GM04503 (cell line): ENCODE measurements at places on chromosomes 7 and 10.

- no peak for DNase-seq
Observed at GRCh38 chr7:1260244-1260635, 27.6 kb downstream of the UNCX start.

GRCh38 chr7:115827305-115828045 lies 203.1 kb downstream of the TFEC start:
- no peak for DNase-seq

GRCh38 chr10:13593535-13593934 lies 6.8 kb downstream of the PRPF18 start:
- peak; percentile 81 for DNase-seq

DNA sequence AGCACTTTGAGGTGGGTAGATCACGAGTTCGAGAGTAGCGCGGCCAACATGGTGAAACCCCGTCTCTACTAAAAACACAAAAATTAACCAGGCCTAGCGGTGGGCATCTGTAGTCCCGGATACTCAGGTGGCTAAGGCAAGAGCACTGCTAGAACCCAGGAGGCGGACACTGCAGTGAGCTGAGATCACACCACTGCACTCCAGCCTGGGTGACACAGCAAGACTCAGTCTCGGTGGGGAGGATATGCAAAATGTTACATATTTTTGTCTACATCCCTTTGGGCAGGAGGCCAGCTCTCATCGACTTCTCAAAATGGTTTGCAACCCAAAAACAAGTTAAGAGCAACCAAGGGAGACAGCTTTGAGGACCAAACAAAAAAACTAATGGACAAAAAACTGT lies 8.2 kb downstream of the ATE1 start:
- no peak for DNase-seq

- DNase-seq: no peak
Observed at GRCh38 chr7:25361863-25362262, 133.6 kb upstream of the NPVF start.

DNA sequence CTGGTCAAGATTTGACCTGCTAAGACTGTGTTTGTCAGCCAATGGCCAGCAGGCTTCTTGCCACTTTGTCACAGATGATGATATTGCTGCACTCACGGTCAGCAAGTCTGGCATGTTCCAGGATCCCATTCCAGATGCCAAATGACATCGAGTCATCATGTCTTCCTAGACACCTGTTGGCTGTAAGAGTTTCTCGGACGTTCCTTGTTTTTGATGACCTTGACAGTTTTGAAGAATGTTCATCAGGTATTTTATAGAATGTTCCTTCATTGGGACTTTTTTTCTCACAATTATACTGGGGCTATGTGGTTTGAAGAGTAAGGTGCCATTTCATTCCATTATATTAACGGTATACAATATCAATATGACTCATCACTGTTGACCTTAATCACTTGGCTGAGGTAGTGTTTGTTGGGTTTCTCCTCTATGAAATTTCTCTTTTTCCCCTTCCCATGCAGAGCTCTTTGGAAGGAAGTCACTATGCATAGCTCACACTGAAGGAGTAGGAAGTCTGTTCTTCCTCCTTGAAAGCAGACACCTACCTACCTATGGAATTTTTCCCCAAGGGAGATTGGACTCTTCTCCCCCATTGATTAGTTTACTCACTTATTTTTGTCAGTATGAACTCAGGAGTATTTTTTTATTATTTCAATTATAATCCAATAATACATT lies 31.6 kb downstream of the HECW1 start:
- DNase-seq: no peak

GRCh38 chr10:132021504-132022143 lies 39.9 kb upstream of the BNIP3 start:
- no peak for DNase-seq
